ENCODE measurements at places on chromosomes 16 and 17.

- no peak for DNase-seq
Observed at GRCh38 chr16:72680732-72681131, 367.2 kb downstream of the ZFHX3 start.

GRCh38 chr17:73987395-73987794 is 216.1 kb upstream of the RPL38 start:
- DNase-seq = no peak

- DNase-seq = no peak
Observed at GRCh38 chr17:33986566-33986965, 268.5 kb upstream of the CCL2 start.

- no peak for DNase-seq
Observed at GRCh38 chr16:57701759-57702371, 7.3 kb downstream of the DRC7 start.

- DNase-seq = no peak
Observed at GRCh38 chr17:11366272-11366850, 125.3 kb downstream of the SHISA6 start.

DNA sequence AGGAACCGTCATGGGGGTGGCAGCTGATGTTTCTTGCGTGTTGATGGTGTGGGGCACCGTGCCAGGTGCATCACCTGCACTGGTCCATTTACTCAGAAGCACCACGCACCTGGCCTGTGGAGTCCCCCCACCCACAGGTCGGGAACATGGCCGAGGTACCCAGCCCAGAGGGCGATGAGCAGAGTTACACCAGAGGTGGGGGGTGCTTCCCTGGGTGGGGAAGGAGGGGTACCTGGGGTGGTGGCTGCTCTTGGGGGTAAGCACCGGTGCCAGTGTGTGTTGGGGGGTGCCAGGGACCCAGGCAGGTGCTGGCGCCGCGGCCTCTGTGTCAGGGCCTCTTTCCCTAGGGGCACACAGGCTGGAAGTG is 5.0 kb upstream of the ZNF750 start:
- no peak for DNase-seq

GRCh38 chr17:58330997-58331814 is 2.6 kb upstream of the TSPOAP1 start:
- no peak for DNase-seq

GRCh38 chr17:10130263-10130662 is 68.1 kb downstream of the GAS7 start:
- DNase-seq = no peak

DNA sequence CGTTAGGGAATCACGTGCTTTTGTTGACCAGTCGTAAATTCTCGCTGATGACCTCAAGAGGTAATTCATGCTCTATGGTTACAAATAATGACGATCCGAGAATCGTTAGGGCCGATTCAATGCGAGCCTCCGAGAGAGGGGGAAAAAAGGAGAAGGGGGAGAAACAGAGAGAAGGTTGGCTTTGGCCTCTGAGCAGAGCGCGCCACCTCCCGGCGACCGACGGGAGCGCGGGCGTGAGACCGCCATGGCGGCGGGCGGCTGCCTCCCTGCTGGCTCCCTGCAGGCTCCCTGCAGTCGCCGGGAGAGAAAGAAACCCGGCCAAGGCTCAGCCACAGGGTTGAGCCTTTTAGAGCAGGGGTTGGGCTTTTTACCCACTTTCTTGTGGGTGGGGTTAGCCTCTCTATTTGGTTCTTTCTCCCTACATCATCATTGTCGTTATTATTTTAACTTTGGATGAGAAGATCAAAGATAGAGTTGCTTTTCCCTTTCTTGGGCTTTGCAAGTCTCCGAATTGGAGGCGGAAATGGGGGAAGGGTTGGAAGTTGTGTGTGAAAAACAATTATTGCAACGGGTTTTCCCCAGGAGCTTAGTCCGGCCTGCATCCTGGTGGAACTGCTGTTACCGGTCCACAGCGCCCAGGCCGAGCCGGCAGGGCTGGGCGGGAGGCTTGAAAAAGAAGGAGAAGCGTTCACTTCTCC is 410 bp upstream of the HOXB5 start:
- no peak for DNase-seq

- DNase-seq = no peak
Observed at GRCh38 chr17:17511881-17512858, 16.0 kb upstream of the RASD1 start.

GRCh38 chr16:73143576-73144422 is 95.9 kb upstream of the ZFHX3 start:
- no peak for DNase-seq

DNA sequence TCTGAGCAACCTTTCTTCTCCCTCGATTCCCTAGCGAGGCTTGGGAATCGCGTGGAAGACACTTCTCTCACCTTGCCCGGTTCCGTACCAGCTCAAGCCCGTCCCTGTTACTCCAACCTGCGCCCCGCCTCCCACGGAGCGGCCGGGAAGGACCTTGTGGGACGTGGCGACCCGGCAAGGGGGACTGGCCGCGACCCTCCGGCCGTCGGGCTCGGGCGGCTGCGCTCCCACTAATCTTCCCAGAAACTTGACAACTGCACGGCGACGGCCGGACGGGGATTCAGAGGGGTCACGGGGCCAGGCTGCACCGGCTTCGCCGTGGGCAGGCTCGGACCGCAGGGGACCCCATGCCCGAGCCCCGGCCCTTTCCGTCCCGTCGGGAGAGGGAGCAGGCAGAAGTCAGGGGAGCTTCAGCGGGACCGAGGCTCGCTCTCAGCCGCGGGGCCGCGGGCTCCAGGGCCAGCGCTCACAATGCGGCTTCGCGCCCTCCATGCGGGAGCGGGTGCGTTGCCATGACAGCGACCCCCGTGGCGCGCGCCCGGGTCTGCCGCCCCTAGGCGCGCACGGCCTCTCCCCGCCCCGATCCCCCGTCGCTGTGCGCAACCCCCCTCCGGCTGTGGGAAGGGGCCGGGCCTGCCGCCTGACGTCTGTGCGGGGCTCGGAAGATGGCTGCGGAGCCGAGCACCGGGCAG is at the start of gene SGSM2:
SGSM2 (plus strand) TSS at position 650 of the 692 bp plus-strand sequence. CDS start 188 bp downstream, outside the sequence.
- no peak for DNase-seq

GRCh38 chr17:46943501-46944393 is 20.8 kb downstream of the GOSR2 start:
- no peak for DNase-seq

DNA sequence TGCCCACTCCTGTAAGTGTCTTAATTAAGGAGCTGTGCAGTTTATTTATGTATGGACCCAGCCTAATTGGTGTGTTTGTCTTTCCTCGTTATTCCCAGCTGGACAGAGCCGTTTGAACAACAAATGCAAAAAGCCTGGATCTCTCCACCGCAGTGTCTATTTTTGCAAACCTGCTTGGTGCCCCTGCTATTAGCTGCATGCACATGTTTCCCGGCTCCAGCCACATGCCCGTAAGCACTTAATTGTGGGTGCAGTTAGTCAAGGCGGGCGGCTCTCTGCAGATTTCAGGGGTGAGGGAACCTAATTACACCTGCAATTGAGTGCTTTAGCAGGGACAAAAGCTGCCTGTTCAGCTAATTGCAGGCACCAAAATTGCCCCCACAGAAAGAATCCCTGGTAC is 74.0 kb upstream of the GSE1 start:
- no peak for DNase-seq

All from NCI-H460 (cell line).